ENCODE measurements at places on chromosomes 7 and 10. TPM values are rescaled to one million over a fixed set of nuclear protein-coding genes. Genes with fewer than 3 reads are reported as not detected.

DNA sequence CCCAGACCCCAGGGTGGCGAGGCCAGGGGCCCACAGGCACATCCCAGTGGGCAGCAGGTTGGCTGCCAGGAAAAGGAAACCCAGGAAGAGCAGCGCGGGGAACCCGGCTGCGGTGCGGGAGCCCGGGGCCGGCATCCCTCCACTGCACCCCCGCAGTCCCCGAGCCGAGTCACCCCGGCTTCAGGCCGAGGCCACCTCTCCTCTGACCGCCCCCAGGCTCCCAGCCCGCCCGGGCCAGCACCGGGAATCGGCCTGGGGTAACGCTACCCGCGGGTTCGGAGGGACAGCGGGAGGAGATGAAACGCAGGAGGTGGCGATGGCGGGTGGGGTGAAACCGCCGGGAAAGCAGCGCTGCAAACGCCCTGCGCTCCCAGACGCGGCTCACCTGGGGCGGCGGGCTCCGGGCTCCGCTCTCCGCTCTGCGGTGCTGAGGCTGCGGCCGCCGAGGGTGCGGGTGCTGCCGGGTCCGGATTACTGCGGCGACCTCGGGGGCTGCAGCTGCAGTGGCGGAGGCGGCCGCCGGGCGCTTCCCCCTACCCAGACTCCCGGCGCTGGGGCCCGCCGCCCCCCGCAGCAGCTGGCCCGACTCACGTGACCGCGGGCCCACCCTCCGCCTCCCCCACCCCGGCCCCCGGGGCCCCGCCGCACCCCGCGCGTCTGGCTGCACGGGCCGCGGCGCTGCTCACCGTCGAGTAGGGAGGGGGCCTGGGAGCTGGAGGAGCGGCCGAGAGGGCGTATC is at the start of gene SCRN1:
TSS of gene SCRN1 (minus strand) at position 545 of the 739 bp plus-strand sequence. CDS start 20,734 bp downstream, outside the sequence.
- H3K4me1 ChIP-seq: peaks cover 14% of the 10 kb centered on the region
- H3K27ac ChIP-seq: peak within 1 kb of the TSS; percentile 79
- peak within 1 kb of the TSS; percentile 95 for H3K4me3 ChIP-seq

DNA sequence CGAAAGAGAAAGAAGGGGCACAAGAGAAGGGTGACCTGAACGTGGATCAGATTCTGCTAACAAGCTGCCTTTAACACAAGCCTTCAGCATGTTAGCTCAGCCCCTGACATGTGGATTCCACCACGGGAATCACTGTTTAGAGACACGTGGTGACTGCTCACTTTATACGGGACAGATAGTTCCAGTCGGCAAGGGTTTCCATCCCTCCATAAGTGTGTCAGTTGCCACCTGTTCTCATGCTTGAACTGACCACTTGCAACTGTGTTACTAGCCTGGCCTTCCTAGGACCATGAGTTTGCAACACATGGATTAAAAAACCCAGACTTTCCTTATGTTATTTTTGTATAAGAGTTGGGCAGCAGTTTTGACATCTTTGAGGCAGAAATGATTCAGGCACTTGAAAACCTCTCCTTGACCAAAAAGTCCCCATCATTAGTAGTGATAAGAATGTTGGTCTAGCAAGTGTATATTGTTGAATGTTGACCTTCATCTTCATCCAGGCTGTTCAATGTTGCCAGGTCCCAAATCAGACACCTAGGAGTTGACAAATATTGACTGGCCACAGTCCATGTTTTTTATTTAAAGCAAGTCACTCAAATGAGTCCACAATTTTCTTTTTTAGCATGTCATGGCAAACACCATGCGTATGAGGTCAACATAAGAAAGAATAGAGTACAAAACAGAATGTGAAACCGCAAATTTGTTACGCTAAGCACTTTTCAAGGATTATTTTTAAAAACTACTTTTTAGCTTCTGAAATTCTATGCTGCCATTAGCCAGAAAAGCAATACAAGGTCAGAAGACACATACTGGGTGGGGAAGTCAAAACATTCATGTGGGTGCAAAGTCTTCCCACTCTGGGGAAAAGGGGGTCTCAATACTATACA is 101.6 kb downstream of the ABLIM1 start:
- DNase-seq: no peak
- no peaks in the 10 kb centered on the region for H3K36me3 ChIP-seq
- H3K27me3 ChIP-seq: no peaks in the 10 kb centered on the region
- peaks cover 11% of the 10 kb centered on the region for H3K4me1 ChIP-seq
- no peak overlapping the region for H3K4me3 ChIP-seq

DNA sequence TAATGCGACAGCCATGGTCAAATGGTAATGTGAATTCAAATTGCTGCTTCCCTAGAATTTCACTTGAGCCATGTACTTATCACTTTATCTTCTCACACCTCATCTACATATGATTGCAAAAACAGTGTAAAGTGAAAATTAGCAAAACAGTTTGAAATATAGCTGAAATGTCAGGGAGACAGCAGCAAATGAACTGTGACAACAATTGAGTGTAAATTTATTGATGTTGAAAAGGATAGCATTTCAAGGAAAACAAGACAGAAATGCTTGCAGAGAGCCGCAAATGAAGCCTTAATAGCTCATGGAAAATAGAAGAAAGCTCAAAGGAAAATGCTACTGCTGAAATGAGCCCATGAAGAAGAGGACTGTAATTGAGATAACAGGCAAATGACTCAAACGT is 516.2 kb upstream of the POT1 start:
- H3K4me1 ChIP-seq: no peaks in the 10 kb centered on the region
- peak; percentile 6 for DNase-seq
- H3K27me3 ChIP-seq: no peaks in the 10 kb centered on the region
- H3K27ac ChIP-seq: no peak overlapping the region
- H3K4me3 ChIP-seq: no peak overlapping the region

DNA sequence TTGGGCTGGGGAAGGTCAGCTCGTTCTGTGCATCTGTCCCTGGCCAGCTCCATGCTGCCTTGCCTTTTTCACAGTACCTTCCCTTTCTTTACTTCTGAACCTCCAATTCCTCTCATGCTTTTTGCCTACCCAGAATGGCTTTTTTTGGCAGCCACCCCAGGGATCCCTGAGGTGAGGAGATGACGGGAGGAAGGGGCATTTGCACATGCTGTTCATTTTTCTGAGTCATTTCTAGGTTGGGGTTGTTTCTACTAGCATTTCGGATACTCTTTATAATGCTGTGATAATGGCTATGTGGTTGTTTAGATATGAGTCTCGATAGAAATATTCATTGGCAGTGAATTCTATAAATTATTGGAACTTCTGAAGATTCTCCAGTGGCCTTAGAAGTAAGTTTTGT is 415.1 kb upstream of the FZD8 start:
- no peaks in the 10 kb centered on the region for H3K27me3 ChIP-seq
- H3K27ac ChIP-seq: no peak overlapping the region
- H3K4me3 ChIP-seq: no peak overlapping the region
- DNase-seq: no peak
- H3K4me1 ChIP-seq: no peaks in the 10 kb centered on the region

DNA sequence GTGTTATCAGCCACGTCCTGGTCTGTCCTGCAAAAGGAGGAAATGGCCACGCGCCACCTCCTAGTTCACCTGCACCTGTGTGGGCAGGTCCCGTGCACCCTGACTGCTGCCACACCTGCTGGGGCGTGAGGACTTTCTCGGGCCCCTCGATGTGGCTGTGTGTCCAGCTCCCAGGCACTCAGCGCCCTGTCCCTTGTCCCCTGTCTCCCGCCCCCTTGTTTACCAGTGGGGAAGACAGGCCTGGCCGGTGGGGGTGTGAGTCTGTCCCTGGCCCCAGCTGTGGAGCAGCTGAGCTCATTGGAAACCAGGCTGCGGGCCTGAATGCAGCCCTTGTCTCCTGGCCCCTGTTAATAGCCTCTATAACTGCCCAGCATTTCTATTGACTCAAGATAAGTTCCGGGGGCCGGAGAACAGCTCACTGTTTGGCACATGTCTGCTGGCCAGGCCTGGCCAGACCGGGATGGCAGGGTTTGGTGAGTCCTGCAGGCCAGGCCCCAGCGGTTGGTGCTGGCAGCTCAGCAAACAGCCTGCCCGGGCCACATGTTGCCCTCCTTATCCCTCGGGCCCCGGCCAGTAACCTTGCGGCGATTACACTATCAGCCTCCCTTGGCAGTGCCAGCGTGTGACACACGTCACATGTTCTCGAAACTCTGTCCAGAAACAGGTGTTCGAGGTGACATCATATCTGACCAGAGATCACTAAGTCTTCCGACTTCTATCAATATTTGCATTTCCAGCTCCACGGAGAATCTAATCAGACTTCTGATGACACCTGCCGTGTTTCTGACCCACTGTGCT is 52.1 kb downstream of the FOXL3 start:
- DNase-seq: peak; percentile 64
- peak overlapping the region; percentile 47 for H3K27ac ChIP-seq
- H3K4me1 ChIP-seq: peaks cover 29% of the 10 kb centered on the region
- H3K4me3 ChIP-seq: no peak overlapping the region
- no peaks in the 10 kb centered on the region for H3K36me3 ChIP-seq

GRCh38 chr10:45555795-45556194 is 116.8 kb downstream of the ZFAND4 start:
- H3K27ac ChIP-seq: no peak overlapping the region
- peaks cover 3% of the 10 kb centered on the region for H3K36me3 ChIP-seq
- H3K4me3 ChIP-seq: no peak overlapping the region
- no peaks in the 10 kb centered on the region for H3K4me1 ChIP-seq
- no peaks in the 10 kb centered on the region for H3K27me3 ChIP-seq
- DNase-seq: no peak

DNA sequence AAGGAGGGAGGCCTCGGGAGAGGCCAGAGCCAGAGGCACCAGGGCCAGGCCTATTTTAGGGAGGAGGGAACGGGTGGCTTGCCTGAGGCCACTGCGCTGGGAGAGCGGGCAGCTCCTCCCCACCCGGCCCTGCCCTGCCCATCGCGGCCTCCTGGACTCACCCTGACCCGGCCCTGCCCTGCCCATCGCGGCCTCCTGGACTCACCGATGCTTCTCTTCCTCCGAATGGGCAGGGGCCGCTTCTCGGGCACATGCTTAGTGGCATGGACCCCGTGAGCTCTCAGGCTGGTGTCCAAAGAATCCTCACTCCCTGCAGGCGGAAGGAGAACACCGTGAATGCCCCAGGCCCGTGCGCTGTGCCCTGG is 7.5 kb downstream of the PDGFA start:
- no peak for DNase-seq
- no peak overlapping the region for H3K4me3 ChIP-seq
- H3K36me3 ChIP-seq: peaks cover 64% of the 10 kb centered on the region
- no peak overlapping the region for H3K27ac ChIP-seq

DNA sequence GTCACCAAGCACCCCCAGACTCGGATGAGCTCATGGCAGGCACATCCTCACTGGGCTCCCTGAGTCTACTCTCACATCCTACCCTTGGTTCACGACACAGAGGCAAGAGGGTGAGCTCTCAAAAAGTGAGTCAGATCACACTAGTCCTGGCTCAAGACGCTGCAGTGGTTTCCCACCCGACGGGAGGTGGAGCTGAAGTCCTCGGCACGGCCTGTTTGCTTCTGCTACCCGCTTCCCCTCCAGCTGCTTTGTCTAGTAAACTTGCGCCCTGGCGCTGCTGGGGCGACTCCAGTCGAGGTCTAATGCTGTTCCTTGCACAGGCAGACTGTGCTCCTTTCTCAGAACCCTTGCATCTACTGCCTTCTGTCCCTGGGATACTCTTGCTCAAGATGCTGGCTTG is 13.5 kb upstream of the SFMBT2 start:
- no peaks in the 10 kb centered on the region for H3K36me3 ChIP-seq
- no peak overlapping the region for H3K4me3 ChIP-seq
- peaks cover 2% of the 10 kb centered on the region for H3K27me3 ChIP-seq
- no peaks in the 10 kb centered on the region for H3K4me1 ChIP-seq
- H3K27ac ChIP-seq: no peak overlapping the region
- DNase-seq: no peak

DNA sequence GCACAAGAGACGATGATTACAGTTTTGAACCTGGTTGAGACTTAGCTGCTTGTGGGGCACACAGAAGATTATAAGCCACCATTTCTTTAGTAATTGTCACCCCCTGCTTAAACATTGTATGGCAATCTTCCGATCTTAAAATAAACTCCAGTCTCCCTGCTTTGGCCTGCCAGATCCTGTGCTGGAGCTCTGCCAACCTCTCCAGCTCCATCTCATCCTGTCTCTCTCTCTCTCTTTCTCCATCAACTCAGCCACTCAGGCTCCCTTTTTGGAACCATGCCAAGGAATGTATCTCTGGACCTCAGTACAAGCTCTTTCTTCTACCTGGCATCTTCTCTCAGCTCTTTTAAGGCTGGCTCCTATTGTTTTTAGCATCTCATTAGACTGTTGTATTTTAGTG is 1053.2 kb downstream of the REEP3 start:
- H3K27me3 ChIP-seq: no peaks in the 10 kb centered on the region
- no peak overlapping the region for H3K27ac ChIP-seq
- DNase-seq: peak; percentile 24
- H3K4me1 ChIP-seq: no peaks in the 10 kb centered on the region
- H3K4me3 ChIP-seq: no peak overlapping the region

- no peak overlapping the region for H3K27ac ChIP-seq
- no peak for DNase-seq
- no peaks in the 10 kb centered on the region for H3K4me1 ChIP-seq
- H3K27me3 ChIP-seq: no peaks in the 10 kb centered on the region
Observed at GRCh38 chr7:44645696-44646095, 39.3 kb downstream of the OGDH start.

DNA sequence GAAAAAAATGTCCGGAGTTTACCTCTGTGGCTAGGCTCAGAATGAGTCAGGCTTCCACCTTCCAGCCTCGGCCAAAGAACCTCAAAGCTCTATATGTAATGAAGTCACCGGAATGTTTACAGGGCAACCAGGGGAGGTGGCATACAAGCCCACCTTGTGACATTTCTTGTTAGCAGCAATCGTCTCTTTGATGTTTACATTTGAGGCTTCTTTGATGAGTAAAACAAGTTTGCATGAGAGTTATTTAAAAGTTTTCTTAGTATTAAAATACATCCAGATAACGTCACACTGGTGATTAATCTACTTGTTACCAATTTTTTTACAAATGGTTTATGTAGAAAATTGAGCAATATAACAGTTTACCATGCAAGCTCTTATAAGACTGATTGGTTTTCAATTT is 133.1 kb upstream of the ADAM12 start:
- H3K4me3 ChIP-seq: no peak overlapping the region
- H3K27ac ChIP-seq: no peak overlapping the region
- H3K27me3 ChIP-seq: peaks cover 6% of the 10 kb centered on the region
- H3K36me3 ChIP-seq: no peaks in the 10 kb centered on the region

GRCh38 chr10:76116523-76116922 is 685.1 kb downstream of the LRMDA start:
- H3K27me3 ChIP-seq: peaks cover 12% of the 10 kb centered on the region
- H3K36me3 ChIP-seq: no peaks in the 10 kb centered on the region
- no peak overlapping the region for H3K4me3 ChIP-seq
- H3K27ac ChIP-seq: no peak overlapping the region
- peaks cover 13% of the 10 kb centered on the region for H3K4me1 ChIP-seq

Gene MYH16
- not detected for total RNA-seq

Gene ZNF33B
- 17.1 TPM for total RNA-seq

Gene ATRNL1
- 7.1 TPM for total RNA-seq

Gene CHAT
- total RNA-seq: not detected

Gene HOXA2
- total RNA-seq: 0.71 TPM

Gene CYP26C1
- 0.09 TPM for total RNA-seq

Gene OPALIN
- total RNA-seq: not detected

Gene GPRIN2
- total RNA-seq: 0.13 TPM
